ENCODE measurements at places on chromosomes 12 and 14.

DNA sequence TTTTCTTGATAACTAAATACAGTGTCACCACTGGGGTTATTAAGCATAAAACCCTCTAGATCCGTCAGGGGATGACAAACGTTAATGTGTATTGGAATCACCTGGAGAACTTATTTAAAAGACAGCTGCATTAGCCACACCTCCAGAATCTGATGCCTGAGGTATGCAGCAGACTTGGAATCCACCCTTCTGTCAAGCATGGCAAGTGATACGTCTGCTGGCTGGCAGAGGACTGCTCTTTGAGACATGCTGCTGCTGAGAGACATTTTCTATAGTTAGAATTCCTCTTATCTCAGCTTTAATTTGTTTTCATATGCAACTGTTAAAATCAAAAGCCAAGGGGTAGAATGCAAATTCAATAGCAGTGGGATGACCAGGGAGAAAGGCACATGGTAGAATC lies 496.3 kb downstream of the NELL2 start:
- H3K4me3 ChIP-seq = no peak overlapping the region
- no peaks in the 10 kb centered on the region for H3K36me3 ChIP-seq
- no peaks in the 10 kb centered on the region for H3K4me1 ChIP-seq
- H3K27ac ChIP-seq = no peak overlapping the region
- DNase-seq = no peak
- no peaks in the 10 kb centered on the region for H3K27me3 ChIP-seq

- H3K4me3 ChIP-seq = peak overlapping the region; percentile 60
- no peaks in the 10 kb centered on the region for H3K27me3 ChIP-seq
- no peak for DNase-seq
- H3K27ac ChIP-seq = peak overlapping the region; percentile 80
- H3K4me1 ChIP-seq = peaks cover 52% of the 10 kb centered on the region
- peaks cover 22% of the 10 kb centered on the region for H3K36me3 ChIP-seq
Observed at GRCh38 chr14:71267007-71267513, 359.8 kb downstream of the PCNX1 start.

- H3K36me3 ChIP-seq = peaks cover 36% of the 10 kb centered on the region
- H3K27me3 ChIP-seq = no peaks in the 10 kb centered on the region
- DNase-seq = no peak
- no peak overlapping the region for H3K27ac ChIP-seq
Observed at GRCh38 chr12:43737646-43738045, 20.9 kb downstream of the PUS7L start.

DNA sequence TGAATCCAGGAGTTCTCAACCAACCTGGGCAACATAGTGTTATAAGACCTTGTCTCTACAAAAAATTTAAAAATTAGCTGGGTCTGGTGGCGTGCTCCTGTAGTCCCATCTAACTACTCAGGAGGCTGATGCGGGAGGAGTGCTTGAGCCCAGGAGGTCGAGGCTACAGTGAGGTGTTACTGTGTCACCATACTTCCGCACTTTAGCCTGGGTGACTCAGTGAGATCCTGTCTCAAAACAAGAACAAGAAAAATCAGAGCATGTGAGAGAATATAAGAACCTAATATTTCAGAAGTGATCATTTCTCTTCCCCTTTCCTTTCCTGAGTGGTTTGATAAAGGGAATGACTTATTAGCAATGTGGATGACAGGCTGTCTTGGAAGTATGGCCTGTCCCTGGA lies 9.5 kb downstream of the TRAF3 start:
- peaks cover 74% of the 10 kb centered on the region for H3K4me1 ChIP-seq
- H3K27ac ChIP-seq = no peak overlapping the region
- H3K4me3 ChIP-seq = no peak overlapping the region
- peaks cover 34% of the 10 kb centered on the region for H3K36me3 ChIP-seq
- H3K27me3 ChIP-seq = no peaks in the 10 kb centered on the region

GRCh38 chr14:20560961-20561360 lies at the start of gene RNASE9:
RNASE9 (minus strand) TSS chr14:20561047.
- no peaks in the 10 kb centered on the region for H3K4me1 ChIP-seq
- DNase-seq = no peak
- no peaks in the 10 kb centered on the region for H3K36me3 ChIP-seq

DNA sequence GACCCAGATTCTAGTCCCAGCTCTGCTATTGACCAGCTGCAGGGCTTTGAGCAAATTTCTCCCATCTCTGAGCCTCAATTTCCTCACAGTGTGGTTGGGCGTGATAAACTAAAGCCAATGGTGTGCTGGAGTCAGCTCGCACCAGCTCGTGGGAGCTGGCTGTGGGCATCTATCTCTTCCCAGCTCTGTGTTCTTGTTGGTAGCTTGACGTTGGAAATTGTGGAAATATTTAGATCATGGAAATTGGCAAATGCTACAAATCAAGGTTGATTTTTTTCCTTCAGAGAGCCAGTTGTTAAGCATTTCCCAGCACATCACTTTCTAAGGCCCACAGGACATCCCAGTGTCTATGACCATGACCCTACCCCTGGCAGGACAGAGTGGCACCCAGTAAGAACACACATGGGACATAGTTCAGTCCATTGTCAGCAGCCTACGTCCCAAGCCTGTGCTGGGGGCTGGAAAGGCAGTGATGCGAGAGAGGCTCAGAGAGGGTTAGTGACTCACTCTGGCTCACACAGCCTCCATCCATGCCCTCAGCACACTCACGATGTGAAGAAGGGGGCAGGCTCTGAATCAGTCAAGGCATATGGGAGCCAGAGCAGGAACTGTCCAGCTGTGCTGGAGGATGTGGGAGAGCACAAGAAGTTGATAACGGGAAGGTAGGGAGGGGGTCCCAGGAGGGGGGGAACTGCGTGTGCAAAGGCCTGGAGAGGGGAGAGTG lies 77.6 kb downstream of the LGMN start:
- H3K4me3 ChIP-seq = no peak overlapping the region
- H3K27ac ChIP-seq = no peak overlapping the region
- H3K27me3 ChIP-seq = no peaks in the 10 kb centered on the region
- no peak for DNase-seq
- H3K4me1 ChIP-seq = peaks cover 39% of the 10 kb centered on the region

DNA sequence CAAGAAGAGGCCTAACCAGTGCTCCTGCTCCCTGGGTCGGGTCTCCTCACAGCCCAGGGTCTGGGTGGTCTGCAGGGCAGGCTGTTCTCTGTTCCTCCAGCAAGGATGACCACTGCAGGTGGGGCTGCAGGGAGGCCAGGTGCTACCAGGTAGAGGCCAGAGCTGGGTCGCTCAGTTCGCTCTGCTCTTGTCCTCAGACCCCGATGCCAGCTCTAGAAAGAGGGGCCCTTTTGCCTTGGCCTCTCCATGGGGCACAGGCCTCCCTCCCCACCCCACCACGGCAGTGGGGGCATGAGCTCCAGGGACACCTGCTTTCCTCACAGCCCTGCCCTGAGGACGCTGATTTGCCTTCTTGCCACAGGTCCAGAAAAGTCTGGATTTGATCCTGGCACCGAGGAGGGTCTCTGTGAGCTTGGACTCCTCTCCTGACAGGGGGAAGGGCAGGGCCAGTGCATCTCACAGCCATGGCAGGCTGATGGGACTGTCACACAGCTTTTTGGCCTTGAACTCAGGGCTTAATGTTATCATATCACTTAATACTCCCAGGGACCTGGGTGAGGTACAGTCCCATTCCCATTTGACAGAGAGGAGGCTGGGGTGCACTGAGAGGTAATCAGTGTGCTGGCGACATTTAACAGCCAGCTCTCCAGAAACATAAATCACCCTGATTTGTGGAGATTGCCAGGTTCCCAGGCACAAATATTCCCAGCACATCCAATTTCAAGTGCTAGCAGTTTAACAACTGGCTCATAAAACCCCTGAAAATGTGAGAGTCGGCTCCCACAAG lies 273.0 kb upstream of the SFSWAP start:
- H3K27ac ChIP-seq = no peak overlapping the region
- no peaks in the 10 kb centered on the region for H3K4me1 ChIP-seq
- no peak overlapping the region for H3K4me3 ChIP-seq
- H3K36me3 ChIP-seq = no peaks in the 10 kb centered on the region
- no peaks in the 10 kb centered on the region for H3K27me3 ChIP-seq
- no peak for DNase-seq
